Activated T-helper 1 cell treated with anti-CD3 and anti-CD28 coated beads, Interleukin-12 subunit alpha, Interleukin-12 subunit beta, Interleukin-2, Interleukin-4 antibody, amounts not matched to agents 30 ng/mL and 10 ng/mL and 1 ng/mL, durations not matched to agents 14 hours and 24 hours and 36 hours (primary cell): ENCODE measurements at places on chromosomes 1 and 21. TPM values are rescaled to one million over a fixed set of nuclear protein-coding genes. Genes with fewer than 3 reads are reported as not detected.

The LCE1C gene
- not detected in 2 replicates for total RNA-seq

The ANGEL2 gene
- 44.2 and 46.1 TPM in 2 replicates for total RNA-seq

The ERI3 gene
- 51.4 and 55.4 TPM in 2 replicates for total RNA-seq

The C1orf141 gene
- not detected in 2 replicates for total RNA-seq

The NES gene
- total RNA-seq, result not detected in 2 replicates

GRCh38 chr1:109112056-109112651 lies 1.8 kb upstream of the ELAPOR1 start:
- peaks cover 42% of the 10 kb centered on the region for H3K4me1 ChIP-seq
- peaks cover 2% of the 10 kb centered on the region for H3K36me3 ChIP-seq
- H3K27ac ChIP-seq, result peak overlapping the region; percentile 90
- peaks cover 25% of the 10 kb centered on the region for H3K27me3 ChIP-seq
- no peak overlapping the region for H3K4me3 ChIP-seq

GRCh38 chr1:156439036-156439776 lies 61.4 kb downstream of the MEF2D start:
- peaks cover 74% of the 10 kb centered on the region for H3K27me3 ChIP-seq
- peak overlapping the region; percentile 42 for H3K27ac ChIP-seq
- H3K4me1 ChIP-seq, result peaks cover 31% of the 10 kb centered on the region

DNA sequence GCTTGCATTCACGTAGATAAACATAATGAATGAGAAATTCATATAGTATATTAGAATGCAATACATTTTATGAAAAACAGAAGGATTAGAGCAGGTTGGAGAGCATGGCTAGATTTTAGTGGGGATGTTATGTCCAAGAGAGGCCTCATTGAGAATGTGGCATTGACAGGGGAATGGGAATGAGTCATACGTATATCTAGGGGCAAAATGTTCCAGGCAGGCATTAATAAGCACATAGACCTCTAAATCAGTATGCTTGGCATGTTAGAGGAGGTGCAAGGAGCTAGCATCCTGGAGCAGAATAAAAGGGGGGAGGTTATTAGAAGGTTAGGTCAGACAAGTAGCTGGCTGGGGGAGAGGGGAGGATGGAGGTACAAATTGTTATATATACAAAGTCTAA lies 93.0 kb downstream of the USH2A start:
- DNase-seq, result no peak
- H3K27ac ChIP-seq, result no peak overlapping the region
- H3K4me1 ChIP-seq, result no peaks in the 10 kb centered on the region
